ENCODE measurements at places on chromosomes 11 and 22.

- no peak for DNase-seq
These were observed 267.9 kb upstream of the SESN3 start for GRCh38 chr11:95498722-95499425.

DNA sequence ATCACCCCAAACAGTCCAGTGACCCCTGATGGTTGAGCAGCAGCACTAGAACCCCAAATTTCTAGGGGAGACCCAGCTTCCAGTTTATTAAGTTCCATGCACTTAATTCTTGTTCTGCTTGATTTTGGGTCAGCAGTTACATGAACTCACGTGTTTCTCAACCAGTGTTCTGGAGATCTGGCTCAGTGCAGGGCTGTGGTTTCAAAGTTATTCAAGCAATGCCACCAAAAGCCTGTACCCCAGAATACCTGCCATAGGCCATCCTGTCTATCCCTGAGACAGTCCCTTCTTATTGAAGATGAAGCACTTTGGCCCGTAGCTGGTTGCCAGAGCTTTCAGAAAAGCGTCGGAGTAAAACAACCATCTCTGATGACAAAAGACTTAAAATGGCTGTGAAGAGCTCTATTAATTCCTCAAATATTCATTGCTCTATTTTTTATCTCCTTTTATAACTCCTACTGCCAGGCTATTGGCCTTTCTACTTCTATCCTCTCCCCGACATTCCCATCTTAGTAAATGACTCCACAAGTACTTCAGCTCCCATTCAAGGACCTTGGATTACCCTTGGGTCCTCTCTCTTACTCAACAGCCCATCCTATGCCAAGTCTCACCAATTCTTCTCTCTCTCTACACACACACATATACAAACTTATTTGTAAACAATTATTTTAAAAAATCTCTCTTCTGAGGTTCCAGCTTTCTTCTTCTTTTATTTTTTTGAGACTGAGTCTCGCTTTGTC lies 18.0 kb upstream of the VPREB1 start:
- no peak for DNase-seq

DNA sequence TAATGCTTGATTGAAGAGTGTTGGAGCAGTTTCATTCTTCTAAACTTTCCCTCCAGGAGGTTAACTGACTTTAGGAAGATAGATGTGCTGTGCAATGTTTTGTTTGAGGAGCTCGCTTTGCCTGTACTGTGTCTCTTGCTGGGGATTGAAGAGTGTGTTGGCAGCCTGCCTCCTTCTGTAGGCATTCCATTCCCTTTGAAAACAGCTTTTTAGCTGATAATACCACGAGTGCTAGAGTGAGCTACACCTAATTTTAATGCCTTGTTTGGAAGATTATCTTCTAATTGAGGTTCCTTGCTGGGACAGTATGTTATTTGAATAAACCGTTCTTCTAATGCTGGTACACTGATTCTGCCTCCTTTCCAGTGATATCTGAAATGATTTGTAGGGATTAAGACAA lies 7.2 kb downstream of the DDX10 start:
- DNase-seq, result no peak

DNA sequence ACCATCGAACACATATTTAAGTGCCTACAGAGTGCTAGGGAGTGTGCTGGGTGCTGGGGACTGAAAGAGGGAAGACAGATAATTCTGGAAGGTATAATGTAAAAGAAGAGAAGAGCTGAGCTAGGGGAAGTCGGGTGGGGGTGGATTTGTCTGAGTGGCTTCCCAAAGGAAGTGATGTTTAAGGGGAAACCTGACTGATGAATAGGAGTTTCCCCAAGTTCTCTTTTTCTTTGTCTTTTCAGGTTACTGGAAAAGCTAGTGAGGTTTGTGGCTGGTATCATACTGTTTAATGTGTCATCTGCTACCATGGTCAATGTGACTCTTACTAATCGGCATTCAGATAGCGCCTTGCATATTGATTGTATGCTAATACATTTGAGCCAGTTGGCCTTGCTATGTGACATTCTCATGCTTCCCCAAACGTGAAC lies 151.6 kb upstream of the MTMR2 start:
- DNase-seq, result peak; percentile 20

DNA sequence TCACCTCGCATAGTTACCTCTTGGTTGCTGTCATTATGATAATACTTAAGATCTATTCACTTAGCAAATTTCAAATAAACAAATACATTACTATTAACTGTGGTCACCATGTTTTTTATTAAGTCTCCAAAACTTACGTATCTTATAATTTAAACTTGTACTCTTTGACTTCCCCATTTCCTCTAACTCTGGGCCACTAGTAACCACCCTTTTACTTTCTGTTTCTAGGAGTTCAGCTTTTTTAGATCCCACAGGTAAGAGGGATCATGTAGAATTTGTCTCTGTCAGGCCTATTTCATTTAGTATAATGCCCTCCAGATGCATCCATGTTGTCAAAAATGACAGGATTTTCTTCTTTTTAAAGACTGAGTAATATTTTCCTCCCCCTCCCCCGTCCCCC lies 212.4 kb upstream of the C11orf87 start:
- DNase-seq, result no peak

DNA sequence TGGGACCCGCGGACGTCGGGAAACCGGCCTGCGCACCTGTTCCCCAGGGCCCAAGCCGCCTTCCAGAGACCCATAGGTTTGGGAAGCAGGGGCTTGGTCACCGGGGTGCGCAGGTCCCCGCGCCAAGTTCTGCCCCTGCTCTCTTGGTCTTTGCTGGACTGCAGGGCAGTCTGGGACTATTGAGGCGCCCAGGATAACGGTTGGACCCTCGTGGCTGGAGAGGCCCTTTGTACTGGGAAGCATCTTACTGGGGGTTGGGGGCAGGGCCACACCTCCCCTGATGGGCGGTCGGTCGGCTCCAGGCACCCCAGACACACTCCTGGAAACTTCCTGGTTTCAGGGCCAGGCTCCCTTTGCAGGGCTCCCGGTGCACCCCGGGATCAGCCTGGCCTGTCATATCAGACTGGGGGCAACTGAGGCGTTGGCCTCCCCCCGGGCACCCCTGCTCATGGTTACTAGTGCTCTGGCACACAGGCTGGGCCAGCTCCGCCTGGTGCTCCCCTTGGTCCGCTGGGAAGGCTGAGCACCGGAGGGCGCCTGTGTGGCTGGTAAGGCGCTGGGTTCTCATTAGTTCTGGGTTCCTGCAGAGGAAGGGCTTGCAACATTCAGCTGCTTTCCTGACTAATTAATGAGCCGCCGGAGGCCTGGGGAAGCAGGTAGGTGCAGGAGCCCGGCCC lies 1250.5 kb downstream of the BRD1 start:
- no peak for DNase-seq

DNA sequence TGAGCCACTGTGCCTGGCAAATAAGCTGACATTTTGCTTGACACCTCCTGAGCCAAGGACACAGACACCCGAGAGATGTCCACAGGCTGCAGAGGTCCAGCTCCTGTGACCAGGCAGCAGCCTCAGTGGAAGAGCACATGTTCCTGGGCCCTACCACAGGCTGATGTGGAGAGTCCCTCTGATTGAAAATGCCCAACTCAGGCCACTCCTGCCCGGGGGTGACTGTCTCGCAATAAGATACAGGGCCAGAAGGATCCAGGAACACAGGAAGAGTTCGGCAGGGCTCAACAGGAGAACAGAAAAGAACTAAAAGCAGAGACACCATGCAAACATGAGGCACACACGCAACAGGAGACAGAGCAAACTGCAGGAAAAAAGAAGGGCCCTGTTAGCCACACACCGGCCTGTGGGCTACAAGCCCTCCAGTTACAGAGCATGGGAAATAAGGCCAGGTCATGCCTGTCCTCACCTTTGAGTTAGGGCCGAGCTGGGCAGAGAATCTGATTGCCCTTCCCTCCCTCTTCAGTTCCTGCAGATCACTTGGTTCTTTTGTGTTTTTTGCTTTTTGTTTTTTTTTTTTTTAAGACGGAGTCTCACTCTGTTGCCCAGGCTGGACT lies 28.3 kb upstream of the MALAT1 start:
- DNase-seq, result no peak

DNA sequence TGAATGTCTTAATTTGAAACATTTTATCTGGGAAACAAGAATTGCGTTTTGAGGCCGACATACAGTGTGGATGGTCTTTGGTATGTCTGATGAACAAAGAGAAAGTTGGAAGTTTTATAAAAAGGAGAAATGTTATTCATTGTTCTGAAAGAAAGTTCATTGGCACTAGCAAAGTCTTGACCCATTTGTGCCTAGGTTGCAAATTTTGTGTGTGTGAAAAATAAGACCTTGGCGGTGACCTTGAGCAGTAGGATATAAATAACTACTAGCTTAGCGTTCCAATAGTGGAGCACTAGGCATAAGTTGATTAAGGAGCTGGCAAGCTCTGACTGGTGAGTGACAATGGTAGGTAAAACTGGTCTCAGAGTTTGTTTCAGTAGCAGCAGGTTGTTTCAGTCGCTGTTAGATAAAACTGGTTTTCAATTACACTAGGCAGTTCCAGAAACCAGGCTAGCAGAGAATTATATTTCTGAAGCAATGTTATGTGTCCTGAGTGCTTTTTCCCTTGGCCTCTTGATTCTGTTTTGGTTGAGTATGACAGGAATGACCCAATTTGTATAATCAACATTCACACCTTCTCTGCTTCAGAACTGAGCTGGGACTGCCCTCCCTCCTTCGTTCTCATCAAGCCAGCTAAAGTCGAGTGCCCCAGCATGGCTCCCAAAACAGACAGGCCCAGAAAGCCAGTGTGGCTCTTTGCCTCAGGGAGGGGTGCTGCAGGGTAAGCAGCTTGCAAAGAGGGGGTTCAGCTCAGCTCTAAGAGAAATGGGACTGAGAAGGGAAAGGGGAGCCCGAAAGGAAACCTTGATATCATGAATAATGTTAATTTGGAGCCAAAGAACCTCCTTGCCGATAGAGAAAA lies 85.7 kb downstream of the NTM start:
- no peak for DNase-seq

All from stimulated activated CD4-positive, alpha-beta T cell treated with anti-CD3 and anti-CD28 coated beads, Interleukin-4, amount 100 ng/mL, for 1 hour (primary cell).